SK-N-DZ (cell line): ENCODE measurements at places on chromosomes 6 and 20.

GRCh38 chr20:63978319-63979228, 868 bp downstream of the SAMD10 start:
- DNase-seq = peak; percentile 67

- no peak for DNase-seq
These were observed 180.9 kb downstream of the FUT9 start for GRCh38 chr6:96196633-96197032.

GRCh38 chr6:4134841-4135664, at the start of gene ECI2:
ECI2 (minus strand) TSS chr6:4135575; CDS start chr6:4135560, 15 bp downstream.
- DNase-seq = peak; percentile 75

DNA sequence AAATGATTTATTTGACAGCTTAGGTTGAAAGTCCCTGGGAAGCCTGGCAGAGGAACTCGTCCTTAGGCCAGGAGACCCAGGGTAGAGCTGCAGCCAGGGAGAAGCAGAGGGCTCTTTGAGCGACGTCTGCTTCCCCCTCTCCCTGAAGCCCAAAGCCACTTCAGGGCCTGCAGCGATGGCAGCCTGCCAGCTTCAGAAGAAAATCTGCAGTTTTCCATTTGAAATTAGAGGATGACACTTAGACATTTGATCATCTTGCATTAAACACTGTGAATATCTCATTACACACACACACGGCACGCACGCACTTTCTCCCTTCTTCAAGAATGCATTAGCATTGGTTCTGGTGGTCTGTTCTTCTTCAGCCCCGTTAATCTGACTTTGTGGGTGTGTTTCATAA, 96.5 kb downstream of the PLEKHG1 start:
- DNase-seq = peak; percentile 1

DNA sequence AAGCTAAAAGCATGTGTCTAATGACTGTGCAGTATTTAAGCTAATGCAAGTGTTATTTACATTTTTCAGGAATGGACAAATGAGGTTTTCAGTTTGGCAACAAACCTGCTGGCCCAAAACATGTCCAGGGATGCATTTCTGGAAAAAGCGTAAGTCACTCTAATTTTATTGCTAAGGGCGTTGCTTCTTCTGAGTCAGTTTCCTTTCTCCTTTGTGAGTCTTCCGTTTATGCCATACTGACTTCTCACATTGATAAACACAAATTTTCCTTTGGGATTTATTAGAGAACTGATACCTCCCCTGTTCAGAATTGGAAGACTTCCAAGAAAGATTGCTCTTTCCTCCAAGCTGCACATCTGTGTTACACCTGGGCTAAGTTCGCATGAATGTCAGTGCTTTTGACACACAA, 422.9 kb upstream of the PLCB4 start:
- no peak for DNase-seq

DNA sequence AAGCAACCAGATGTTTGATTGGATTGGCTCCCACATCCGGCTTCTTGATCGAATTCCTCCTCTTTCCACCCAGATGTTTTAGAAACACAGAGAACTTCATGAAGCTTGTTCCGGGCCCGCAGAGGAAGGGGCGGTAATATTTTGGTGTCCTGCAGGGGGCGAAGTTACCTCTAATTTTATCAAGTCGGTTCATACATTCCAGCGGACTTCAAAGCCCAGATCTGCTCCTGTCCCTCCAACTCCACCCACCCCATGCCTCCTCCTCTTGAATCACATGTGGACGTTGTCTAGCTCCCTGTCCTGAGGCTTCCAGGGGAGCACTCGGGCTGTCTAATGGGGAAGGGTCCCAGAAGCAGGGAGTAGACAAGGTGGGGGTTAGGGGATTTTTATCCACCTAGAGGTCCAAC, 2.9 kb upstream of the BMP6 start:
- DNase-seq = peak; percentile 51

DNA sequence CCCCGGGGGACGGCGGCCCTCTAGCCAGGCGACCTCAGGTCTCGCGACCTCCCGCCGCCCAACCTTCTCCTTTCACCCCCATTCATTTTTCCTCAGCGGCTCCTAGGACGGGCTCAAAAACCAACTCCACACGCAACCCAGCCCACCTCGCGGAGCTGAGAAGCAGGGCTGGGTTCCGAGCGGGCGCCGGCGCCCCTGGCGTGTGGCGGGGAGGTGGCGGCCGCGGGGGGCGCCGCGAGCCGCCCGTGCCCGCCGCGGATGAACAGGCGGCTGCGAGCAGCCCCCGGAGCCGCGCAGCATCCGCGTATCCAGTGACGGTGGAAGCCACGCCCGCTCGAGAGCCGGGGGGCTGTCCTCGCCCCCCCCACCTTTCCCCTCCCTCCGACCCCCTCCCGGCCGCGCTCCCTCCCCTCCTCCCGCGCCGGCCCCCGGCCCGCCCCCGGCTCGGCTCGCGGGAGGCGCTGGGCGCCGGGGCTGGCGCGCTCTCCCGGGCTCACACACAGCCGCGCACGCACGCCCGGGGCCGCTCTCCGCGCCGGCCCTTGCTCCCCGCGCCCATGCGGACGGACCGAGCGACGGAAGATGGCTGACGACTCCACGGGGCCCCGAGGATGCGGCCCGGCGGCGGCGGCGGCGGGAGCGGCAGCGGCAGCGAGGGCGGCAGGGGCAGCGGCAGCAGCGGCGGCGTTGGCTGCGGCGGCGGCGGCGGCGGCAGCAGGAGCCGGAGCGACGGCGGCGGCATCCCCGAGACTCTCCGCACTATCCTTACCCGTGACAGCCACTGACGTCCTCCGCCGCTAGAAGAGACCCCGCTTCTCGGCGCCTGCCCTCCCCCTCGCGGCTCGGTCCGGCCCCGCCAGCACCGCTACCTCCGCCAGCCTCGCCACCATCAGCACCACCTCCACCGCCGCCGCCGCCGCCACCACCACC, at the start of gene SOBP:
Gene SOBP, plus strand, starts transcription at position 482 of the 930 bp plus-strand sequence. CDS start 500 bp downstream, outside the sequence.
- DNase-seq = peak; percentile 81

- DNase-seq = no peak
These were observed 139.4 kb upstream of the HMGN3 start for GRCh38 chr6:79373880-79374279.

DNA sequence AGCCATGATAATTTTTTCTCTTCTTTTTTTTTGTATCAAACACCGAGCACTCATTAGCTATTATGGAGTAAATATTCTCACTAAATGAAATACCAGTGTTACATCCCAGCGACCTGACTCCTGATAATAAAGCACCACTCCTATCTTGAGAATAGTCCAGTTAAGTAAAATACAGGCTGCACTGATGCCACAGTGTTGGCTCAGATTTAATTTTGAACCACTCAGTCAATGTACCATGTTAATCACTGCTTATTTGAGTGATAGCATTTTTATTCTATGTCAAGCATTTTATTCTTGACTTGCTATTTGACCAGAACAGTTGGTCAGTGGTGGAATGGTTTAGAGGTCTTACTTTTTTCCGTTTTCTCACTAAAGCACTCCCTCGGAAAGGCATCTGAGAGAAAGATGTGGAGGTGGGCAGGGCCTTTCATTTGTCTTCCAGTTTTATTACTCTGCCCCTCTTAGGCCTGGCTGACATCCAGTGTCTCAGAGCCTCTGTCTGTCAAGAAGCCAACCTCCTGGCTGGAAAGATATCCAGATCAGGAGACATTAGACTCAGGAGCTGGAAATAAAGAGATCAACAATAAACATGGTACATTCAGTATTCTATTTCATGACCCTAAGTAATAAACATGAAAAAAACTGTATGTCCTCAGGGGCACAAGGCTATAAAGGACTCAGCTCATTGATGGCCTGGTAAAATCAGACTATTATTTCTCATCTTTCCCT, 457.8 kb downstream of the EPM2A start:
- no peak for DNase-seq

GRCh38 chr6:118277631-118278030, 270.5 kb upstream of the PLN start:
- DNase-seq = no peak

GRCh38 chr20:18985551-18985950, 172.0 kb downstream of the SCP2D1 start:
- no peak for DNase-seq

GRCh38 chr6:15401769-15402250, 155.9 kb downstream of the JARID2 start:
- DNase-seq = no peak

- no peak for DNase-seq
These were observed 1.2 kb downstream of the DCBLD1 start for GRCh38 chr6:117483645-117484016.

- DNase-seq = no peak
These were observed 30.5 kb downstream of the CDKAL1 start for GRCh38 chr6:20564777-20565176.

GRCh38 chr6:12313992-12314589, 23.9 kb downstream of the EDN1 start:
- DNase-seq = no peak

DNA sequence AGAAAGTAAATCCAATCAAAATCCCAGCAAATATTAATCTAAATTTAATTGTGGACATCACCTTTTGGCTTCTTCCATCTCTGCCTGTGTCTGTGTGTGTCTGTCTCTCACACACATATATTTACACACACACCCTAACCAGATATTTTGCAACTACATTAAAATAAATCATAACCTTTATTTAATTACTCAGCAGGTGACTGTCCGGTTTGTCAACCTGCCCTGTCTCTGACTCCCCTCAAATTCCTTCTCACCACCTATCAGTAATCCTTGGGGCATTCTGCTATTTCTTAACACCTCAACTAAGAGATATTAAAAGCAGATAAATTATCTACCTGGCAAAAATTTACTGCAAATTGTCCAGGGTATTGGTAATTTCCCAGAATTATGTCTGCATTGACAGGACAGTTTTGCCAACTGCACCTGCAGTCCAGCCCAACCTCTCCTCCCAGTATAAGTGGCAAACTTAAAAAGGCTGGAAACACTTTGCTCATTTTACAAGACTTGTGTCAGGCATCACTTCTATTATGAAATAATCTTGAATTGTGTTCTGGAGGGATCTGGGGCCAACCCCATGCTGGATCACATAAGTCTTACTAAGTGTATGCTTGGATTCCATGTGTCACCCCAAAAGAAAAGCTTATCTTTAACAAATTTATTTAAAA, 216.1 kb downstream of the GMDS start:
- no peak for DNase-seq

DNA sequence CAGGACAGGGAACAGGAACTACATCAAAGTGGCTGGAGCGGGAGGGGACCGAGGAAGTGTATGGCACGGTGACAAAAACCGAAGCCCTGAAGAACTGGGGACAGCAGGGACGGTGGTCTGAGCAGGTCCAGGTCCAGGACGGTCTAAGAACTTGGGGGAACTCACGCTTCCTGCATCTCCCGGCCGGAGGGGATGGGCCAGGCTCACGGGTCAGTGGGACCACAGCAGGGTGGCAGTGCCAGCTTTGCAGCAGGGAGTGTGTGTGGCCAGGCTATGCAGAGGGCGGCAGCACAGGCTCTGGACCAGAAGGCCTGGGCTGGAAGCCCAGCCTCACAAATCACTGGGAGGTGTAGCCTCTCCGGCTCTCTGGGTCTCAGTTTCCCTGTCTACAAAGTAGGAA, 123.8 kb downstream of the BMP7 start:
- no peak for DNase-seq

DNA sequence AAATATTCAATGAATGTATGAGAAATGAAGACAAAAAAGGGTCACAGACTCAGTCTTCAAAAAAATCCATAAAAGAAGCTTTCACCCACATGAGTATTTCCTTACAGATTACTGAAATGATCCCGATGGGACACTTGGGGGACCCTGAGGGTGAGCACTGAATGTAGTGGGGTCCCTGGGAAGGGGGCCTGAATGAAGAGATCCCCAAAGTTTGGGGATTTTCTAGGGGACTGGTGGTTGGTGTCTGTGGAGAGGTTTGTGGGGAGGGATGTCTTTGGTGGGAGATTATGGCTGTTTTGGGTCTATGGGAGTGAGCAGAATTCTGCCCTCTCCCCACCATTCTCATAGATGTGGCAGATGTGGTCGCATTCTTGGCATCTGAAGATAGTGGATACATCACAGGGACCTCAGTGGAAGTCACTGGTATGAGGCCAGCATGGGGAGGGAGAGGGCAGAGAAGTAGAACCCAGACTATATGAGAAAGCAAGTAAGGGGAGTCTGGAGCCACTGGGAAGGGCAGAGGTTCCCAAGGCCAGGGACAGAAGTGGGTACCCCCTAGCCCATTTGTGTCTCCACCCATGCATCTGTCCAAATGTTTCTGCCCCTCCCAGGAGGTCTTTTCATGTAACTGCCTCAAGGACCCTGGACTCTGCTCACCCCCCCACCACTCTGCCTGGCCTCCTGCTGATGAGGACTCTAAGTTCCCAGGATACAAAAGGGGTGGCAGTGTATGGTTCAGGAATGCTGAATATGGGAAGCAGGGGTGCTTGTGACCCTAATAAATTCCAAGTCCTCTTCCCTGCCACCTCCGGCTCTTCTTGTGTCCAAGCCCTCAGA, 1.8 kb downstream of the HSD17B8 start:
- no peak for DNase-seq

DNA sequence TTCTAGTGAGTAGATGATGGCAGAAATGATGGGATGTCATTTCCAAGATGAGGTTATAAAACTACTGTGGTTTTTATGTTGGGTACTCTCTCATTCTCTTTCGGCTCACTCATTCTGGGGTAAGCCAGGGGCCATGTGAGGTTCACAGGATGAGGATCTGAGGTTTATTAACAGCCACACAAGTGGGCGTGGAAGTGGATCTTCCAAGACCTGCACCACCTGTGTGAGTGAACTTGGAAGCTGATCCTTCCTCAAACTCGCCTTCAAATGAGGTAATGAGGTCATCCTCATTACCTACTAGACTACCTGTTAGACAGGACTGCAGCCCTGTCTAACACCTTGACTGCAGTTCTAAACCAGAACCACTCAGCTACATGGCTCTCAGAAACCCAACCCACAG, 45.1 kb upstream of the TAGAP start:
- no peak for DNase-seq

GRCh38 chr6:26067367-26067766, 19.9 kb upstream of the HFE start:
- no peak for DNase-seq

- DNase-seq = no peak
These were observed 11.3 kb upstream of the CTCFL start for GRCh38 chr20:57536120-57536708.

- no peak for DNase-seq
These were observed 227.9 kb downstream of the PTPRT start for GRCh38 chr20:42961771-42962170.

DNA sequence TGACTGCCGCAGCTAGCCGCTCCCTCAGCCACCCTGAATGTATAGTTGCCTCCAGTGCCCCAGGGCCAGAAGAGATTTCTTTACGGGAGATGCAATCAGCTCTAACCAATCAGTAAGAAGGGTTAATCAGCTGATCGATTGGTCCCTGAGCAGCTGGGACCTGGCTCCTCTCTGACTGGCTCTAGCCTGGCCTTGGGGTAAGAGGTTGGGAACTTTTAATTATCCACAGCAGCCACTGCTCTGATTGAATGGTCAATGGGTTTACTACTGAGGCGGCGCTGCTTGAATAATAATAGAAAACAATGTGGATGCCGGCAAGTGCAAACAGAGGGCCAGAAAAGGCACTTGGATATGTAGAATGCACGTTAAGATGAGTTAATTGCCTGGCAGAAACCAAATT, 99.8 kb downstream of the TFAP2A start:
- no peak for DNase-seq

DNA sequence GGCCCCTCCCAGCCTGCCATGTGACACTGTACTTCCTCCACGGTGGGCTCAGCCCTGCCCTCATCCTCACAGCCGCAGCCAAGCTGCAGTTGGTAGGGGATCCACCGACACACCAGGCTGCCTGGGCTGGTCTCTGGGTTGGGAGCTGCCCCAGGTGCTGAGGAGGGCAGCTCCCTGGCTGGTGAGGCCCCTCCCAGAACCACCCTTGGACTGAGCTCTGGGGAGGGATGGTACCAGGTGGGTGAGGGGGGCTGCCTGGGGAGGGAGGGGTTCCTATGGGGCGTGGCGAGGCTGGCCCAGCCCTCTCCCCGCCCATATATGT, 185 bp upstream of the TNFRSF6B start:
- no peak for DNase-seq
